ENCODE measurements at places on chromosomes 12 and 14.
A peak's percentile ranks its signal among the peaks of the same experiment; 100 is the strongest.

DNA sequence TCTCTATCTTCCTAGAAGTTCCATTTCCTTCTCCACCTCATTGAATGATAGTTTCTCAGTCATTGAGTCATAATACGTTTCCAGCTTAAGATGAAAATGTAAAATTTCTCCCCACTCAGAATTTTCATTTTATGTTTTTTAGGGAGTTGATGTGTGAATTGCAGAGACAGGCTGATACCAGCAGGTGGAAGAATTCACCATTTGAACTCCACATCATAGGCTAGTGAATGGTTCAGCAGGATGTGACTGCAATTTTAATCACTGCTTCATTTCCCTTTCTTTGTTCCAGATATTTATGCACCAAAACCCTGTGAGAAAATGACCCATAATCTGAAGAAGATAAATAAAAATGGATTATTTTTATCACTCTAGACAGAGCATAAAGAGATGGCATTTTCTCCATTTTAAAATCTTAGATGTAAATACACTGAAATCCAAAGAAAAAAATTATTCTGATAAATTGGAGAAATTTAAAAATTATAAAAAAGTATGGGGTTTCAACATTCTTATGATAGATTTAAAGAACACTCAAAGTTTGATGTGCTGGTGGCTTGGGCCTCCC, 10.6 kb upstream of the PYGL start:
- peak; percentile 60 for DNase-seq

- DNase-seq, result peak; percentile 10
These were observed 15.7 kb upstream of the RAB35 start for GRCh38 chr12:120132054-120132836.

DNA sequence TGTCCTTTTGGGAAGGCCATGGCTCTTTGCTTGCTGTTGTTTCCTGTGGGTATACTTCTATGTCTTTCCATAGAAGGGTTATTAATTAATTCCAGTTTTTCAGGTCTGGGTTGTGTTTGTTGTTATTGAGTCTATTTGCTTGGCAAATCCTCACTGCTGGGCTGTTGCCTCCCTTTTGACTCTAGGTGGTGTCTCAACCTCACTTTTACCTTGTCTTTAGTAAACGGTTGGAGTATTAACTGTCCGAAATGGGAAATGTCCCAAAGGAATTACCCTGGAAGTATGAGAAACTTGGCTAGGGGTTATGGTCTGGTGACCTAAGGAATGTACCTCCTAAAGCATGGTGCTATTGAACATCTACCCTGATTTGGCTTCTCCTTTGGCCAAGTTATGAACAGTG, 16.7 kb downstream of the PRH1 start:
- no peak for DNase-seq

DNA sequence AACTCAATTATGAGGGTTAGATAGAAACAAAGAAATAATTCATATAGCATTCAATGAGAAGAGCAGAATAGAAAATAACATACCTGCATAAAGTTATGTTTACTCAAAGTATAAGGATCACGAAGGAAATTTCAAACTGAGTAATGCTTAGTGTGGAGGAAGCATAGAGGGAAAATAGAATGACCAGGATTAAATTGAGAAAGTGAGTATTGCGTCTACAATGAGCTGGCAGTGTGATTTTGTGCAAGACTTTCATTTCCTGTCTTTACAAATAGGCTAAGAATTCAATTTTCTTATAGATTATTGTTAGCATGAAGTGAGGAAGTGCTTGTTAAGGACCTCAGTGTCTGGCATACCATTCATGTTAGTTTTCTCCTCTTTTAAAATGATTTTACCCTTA, 12.0 kb downstream of the ADGRD1 start:
- no peak for DNase-seq

DNA sequence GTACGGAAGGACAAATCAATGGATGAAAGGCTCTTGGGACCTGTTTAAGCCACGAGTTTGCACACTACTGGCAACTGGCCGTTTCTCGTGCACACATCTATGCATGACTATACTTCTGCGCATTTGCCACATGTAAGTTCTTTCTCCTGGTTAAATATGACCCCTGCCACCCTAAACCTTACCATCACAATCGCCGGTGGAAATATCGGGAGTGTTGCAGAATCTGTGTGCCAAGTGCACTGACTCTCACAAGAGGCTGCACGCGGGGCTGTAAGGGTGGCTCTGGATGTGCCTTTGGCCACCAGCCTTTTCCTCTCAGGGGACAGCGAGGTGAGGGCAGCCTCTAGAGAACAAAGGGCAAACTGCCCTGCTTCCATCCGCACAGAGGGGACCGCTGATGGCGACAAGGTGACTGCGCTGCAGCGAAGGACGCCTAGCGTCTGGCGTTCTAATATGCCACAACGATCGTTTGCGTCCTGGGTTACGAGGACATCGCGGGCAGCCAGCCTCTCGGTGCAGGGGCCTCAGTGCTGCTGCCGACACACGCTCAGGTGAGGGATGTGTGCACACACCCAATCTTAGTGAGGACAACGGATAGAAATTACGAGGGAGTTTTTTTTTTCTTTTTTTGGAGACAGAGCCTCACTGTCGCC, 232.2 kb downstream of the PCNX1 start:
- DNase-seq, result no peak

Data from NCI-H2081 treated with DMSO at 0.1 percent for 48 hours (cell line).